ENCODE measurements at places on chromosomes 5 and 9.

DNA sequence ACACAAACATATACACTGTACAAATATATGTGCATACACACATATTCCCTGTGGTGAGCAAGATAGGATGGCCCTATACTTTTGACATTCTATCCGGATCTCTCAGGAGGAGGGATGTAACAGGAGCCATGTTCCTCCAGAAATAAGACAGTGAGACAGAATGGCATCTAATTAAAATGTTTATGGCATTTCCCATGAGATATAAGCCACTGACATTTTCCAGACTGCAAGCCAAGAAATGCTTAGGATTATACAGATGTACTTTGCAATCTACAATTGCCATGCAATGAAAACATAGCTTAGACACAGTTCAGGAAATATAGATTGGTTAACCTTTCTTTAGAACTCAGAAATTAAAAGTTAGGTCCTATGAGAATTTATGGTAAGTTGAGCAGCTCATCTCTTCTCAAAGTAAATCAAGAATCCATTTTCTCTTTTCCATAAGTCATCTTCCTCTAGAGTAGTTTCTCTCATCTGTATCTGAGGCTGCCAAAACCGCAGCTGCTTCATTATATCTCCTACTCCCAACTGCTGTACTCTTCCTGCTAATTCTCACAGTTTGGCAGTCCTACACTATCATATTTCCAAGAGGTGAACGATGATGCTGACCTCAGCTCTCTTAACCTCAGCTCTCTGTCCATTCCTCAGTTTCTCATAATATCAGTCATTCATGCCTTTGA, 1719.1 kb downstream of the MAT2B start:
- no peak for DNase-seq
- H3K27ac ChIP-seq, result no peak overlapping the region
- H3K36me3 ChIP-seq, result no peaks in the 10 kb centered on the region

DNA sequence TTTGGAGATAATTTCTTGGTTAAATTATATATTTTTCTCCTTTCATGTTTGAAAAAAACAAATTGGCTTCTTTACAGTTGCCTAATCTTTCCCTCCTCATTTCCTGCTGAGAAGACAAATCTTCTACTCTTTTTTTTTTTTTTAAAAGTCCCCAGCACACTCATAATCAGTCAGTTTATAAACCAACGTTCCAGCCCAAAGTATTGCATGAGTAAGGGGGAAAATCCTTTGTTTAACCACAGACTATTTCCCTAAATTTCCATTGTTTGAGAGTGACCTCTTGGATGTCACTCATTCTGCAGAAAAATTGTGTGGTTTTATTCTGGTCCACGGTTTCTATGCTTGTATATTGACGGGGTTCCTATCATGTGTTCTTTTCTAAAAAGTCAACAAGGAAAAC, 55.1 kb upstream of the TLR4 start:
- H3K27ac ChIP-seq, result no peak overlapping the region
- no peaks in the 10 kb centered on the region for H3K36me3 ChIP-seq
- H3K27me3 ChIP-seq, result peaks cover 7% of the 10 kb centered on the region
- H3K4me3 ChIP-seq, result no peak overlapping the region
- H3K4me1 ChIP-seq, result peaks cover 12% of the 10 kb centered on the region

DNA sequence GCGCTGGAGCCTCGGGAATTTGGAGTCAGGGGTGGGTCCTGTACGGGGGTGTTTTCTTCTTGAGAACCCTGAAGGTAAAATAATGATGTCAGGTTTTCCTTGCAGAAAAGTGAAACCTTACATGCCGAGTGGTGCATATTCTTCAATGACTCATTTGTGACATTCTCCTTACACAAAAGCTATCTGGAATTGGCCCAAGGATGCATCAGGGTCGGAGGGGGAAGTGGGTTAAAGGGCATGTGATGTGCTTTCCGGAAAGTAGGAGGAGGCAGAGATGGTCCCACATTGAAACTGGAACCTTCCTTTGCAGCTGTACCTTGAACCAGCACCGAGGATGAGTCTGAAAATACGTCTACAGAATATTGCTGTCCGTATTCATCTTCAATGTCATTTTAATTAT, 411.2 kb upstream of the IRX4 start:
- H3K27me3 ChIP-seq, result no peaks in the 10 kb centered on the region
- DNase-seq, result no peak
- H3K4me1 ChIP-seq, result no peaks in the 10 kb centered on the region
- H3K36me3 ChIP-seq, result no peaks in the 10 kb centered on the region
- no peak overlapping the region for H3K4me3 ChIP-seq
- H3K27ac ChIP-seq, result no peak overlapping the region

GRCh38 chr5:119864286-119864685, 234.9 kb downstream of the FAM170A start:
- H3K27me3 ChIP-seq, result no peaks in the 10 kb centered on the region
- H3K4me1 ChIP-seq, result no peaks in the 10 kb centered on the region
- H3K4me3 ChIP-seq, result no peak overlapping the region
- no peaks in the 10 kb centered on the region for H3K36me3 ChIP-seq
- no peak for DNase-seq
- H3K27ac ChIP-seq, result no peak overlapping the region

GRCh38 chr9:87793292-87793691, 67.4 kb downstream of the CTSL start:
- no peaks in the 10 kb centered on the region for H3K4me1 ChIP-seq
- no peak overlapping the region for H3K4me3 ChIP-seq
- no peak overlapping the region for H3K27ac ChIP-seq
- no peaks in the 10 kb centered on the region for H3K27me3 ChIP-seq
